Stimulated activated CD4-positive, alpha-beta T cell treated with anti-CD3 and anti-CD28 coated beads, Interleukin-12 subunit alpha, Interleukin-12 subunit beta, amount 100 ng/mL, for 48 hours (primary cell): ENCODE measurements at places on chromosomes 13 and 19.

DNA sequence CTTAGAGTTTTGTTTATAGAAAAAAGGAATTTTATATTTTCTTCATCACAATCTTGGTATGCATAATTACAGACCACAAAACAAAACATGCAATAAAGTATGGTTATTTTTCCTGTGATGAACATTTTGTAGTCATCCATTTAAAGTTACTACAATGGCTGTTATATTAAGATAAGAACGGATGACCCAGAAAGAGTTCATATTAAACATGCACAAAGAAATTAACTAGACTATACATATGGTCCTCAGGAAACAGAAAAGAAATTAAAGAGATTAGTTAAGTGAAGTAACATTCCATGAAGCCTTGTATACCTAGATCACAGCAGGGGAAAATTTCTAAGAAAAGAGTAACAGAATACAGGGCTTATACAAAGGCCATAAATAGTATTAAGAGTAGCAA, 36.8 kb downstream of the RBM26 start:
- DNase-seq, result no peak

GRCh38 chr19:30856786-30857185, 484.6 kb downstream of the ZNF536 start:
- DNase-seq, result no peak

DNA sequence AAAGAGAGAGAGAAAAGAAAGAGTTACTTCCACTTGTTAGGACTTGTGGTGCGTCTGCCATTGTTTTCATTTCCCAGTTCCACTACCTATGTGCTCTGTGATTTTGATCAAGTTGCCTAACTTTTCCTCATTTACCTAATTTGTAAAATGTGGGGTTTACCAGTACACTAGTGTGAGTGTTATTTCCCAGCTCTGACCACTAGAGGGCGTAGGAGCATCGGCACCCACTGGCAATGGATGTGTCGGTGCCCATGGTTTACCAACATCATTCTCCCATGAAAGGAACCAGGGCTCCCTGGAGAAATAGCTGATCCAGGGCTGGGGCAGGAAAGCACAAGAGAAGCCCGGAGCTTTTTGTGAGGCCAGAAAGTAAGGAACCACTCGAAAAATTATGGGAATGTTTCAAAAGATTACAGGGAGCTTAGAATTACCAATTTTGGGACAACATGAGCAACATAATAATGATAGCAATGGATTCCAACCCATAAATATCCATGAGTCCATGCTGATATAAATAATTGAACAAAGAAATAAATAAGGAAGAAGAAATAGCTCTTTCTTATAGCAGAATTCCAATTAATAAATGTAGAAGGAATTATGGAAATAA, 15.1 kb upstream of the CEACAM4 start:
- peak; percentile 53 for DNase-seq

DNA sequence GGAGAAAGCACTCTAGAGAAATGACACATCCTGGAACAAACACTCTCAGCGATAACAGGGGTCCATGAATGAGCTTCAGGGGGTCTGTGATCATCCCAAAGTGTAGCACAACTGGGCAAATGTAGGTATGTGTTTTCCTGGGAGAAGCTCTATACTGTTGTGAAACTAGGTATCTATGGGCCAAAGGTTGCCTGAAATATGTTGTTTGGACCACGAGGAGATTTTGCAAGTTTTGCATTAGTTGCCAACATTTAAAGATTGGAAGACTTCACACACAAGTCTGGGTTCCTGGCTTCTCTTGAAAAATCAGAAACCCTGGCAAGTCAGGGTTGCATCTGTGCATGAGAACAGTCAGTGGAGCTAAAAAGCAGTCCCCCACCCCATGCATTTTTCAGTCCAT, 26.7 kb upstream of the POU2F2 start:
- DNase-seq, result no peak

GRCh38 chr13:76635232-76636230, 250.7 kb downstream of the KCTD12 start:
- no peak for DNase-seq

- DNase-seq, result no peak
Observed at GRCh38 chr13:100130092-100130491, 41.2 kb downstream of the PCCA start.

- no peak for DNase-seq
Observed at GRCh38 chr13:95924389-95924994, 128.7 kb downstream of the UGGT2 start.
